Fibroblast of mammary gland (primary cell): ENCODE measurements at places on chromosomes 7 and 10.
A peak's percentile ranks its signal among the peaks of the same experiment; 100 is the strongest.

GRCh38 chr10:15361131-15361530, 10.0 kb downstream of the FAM171A1 start:
- no peak for DNase-seq

DNA sequence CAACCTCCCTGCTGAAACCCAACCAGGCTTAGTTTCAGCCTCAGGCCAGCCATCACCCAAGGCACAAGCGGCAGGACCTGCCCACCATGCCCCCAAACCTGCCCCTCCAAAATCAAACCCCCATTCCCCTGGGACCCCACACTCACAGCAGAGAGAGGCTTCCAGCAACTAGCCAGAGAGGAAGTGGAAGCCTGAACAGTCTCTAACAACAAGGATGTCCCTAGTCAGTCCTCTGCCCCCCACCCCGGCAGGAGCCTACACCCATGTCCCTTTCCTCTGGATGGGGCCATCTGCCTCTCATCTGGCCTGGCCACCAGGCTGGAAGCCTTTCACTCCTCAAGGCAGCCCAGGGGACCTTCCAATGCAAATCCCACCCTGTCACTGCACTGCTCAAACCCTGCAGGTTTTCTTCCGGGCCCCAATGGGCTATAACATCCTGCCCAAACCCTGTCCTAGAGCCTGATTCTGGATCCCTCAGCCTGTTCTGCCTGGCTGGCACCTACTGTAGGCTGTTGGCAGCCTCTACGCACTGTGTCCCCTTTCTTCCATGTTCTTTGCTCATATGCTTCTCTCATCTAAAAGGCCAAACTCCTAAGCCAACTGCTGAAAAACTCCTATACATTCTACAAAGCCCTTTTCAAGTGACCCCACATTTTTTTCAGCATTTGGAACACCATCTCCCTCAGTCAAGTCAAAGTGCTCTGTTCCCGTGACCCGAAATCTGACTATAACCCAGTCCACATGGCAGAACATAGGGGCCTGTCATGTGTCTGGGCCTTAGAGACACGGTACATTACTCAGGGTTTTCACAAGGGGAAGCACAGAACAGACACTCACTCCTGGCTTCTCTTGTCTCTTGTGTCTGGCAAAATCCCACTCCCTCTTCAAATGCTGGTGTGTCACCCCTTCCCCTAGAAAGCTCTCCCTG, 253.3 kb downstream of the TNS3 start:
- no peak for DNase-seq

DNA sequence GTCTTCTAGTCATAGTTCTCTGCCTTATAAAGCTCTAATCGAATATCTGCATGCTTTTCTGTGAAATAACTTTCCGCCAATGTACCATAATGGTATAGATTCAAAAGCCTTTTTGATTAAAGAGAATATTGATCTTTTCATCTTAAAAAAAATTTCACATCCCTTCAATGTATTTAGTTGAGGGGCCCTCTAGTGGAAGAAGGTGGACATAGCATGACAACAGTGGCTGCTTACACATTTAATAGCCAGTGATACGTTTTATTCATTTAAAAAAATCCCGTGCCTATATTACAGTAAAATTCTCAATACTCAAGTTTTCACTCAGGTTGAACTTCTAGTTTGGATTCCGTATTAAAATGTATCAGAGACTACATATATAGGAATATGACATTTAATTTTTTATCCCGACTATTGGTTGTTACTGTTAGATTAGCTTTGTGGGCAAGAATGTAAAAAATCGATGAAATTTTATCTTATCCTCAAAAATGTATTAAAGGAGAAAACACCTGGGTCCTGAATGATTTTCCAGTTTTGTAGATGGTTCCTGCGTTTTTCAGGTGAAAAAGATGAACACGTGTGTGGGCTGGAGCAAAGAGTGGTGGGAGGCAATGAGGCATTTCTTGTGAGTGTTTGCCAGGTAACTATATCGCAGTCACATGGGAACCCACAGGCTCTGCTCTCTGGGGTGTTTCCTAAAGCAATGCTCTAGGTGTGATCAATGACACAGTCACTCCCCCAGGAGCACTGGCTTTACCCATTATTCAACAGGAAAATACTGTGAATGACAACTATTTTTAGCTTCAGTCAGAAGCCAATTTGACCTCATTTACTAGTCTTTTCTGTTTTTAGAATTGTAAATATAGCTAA, 24.1 kb upstream of the PNLIP start:
- peak; percentile 50 for DNase-seq

GRCh38 chr7:64628721-64629120, 37.2 kb upstream of the ZNF107 start:
- DNase-seq, result no peak

- DNase-seq, result no peak
These were observed 411.8 kb downstream of the PTPRN2 start for GRCh38 chr7:158175779-158176178.

DNA sequence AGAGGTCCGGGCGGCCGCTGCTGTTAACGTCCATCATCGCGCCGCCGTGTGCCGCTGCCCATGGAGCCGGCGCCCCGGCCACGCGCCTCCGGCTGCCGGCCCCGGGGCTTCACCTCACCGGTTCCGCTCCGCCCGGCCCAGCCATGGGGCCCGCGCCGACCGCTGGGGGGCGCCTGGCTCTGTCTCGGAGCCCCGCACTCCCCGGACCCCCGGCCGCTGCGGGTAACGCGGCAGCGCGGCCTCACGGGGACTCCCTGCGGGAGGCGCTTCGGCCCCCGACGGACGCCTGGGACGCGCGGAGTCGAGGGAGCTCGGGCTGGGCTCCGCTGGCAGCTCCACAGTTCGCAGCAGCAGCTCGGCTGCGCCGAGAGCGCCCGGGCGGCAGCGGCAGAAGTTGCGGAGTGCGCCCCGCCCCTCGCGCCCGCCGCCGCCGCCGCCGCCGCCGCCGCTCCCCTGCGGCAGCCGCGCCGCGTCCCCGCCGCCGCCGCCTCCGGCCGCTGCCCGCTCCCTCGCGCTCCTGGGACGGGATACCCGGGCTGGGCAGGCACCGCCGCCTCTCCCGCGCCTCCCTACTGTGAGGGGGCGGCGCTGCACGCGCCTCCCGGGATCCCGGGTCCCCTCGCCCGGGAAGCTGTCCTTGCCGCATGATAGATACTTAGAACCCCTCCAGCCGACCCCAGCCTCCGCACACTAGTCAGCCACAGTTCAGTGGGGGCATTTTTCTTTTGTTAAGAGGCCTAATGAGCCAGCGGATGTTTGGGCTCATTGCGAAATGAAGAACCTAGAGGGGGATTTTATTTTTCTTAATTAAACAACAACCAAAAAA, at the start of gene HTR7:
Gene HTR7 (minus strand): TSS at position 405 of the 826 bp plus-strand sequence. CDS start 368 bp downstream, at position 37.
- peak; percentile 33 for DNase-seq

- no peak for DNase-seq
These were observed 10.2 kb downstream of the CPA1 start for GRCh38 chr7:130390486-130390885.

GRCh38 chr10:126868371-126868770, 36.9 kb upstream of the DOCK1 start:
- no peak for DNase-seq

DNA sequence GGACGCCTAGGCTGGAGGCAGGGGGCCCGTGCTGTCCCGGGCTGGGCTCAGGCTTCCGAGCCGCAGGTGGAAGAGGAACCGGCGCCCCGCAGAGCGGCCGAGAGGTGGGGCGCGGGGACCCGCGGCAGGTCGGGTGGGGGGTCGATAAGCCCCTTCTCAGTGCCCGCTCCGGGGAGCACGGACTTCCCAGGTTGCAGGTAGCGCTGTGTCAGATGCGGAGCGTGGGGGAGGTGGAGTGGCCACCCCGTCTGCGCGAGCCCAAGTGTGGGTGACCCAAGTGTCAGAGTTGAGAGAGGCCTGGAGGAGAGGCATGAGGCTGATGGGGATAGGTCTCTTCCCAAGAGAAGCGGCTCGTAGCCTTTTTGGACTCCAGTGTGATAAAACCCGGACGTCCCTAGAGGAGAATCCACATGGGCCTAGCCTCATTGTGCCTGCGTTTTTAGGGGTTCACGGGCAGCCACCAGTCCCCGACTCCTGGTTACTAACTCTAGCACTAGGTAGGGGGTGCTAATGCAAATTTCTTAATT, 580 bp downstream of the EEPD1 start:
- DNase-seq, result no peak

GRCh38 chr10:25600651-25601050, 333.4 kb upstream of the MYO3A start:
- no peak for DNase-seq

- DNase-seq, result no peak
These were observed 191.3 kb downstream of the CUX1 start for GRCh38 chr7:102008535-102009262.

DNA sequence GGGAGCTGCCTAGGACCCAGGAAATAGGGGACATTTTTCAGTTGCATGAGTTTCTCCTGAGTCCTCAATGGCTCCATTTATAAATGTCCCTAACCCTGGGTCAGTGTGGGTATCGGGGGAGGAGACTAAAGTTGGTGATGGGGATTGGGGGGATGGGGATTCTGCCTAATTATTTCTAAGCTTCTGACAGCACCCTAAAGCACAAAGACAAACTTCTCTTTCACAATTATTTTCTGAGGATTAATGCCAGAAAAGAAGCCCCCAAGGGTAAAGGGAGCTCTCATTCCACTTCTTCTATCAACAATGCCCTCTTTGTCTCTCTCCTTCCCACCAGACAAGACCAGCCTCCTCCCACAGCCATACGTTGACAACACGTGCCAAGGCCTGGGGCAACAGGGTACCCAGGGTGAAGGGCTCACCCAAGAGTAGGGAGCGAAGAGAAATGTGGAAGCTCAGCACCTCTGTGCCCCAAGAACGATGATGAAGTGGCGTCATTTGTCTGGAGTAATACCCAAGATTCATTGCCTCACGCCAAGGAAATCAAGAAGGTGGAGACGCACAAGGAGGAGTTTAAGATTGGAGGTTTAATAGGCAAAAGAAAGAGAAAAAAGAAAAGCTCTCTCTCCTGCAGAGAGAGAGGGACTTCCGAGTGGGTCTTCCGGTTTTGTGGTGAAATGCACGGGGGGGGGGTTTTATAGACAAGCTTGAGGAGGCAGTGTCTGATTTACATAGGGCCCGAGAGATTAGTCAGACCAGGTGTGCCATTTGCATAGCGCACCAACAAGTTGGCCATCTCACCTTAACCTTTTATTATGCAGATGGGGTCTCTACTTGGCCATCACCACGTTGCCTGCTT, 14.4 kb upstream of the GJC3 start:
- DNase-seq, result no peak
